ENCODE measurements at places on chromosomes 7 and 10. TPM values are rescaled to one million over a fixed set of nuclear protein-coding genes. Genes with fewer than 3 reads are reported as not detected.

ZRANB1 gene
- 19.6 TPM for total RNA-seq

OR6V1 gene
- total RNA-seq, result not detected

ACHE gene
- 0.16 TPM for total RNA-seq

DYDC2 gene
- not detected for total RNA-seq

CALHM3 gene
- total RNA-seq, result not detected

EMX2 gene
- total RNA-seq, result 1.1 TPM

FKBP6 gene
- total RNA-seq, result not detected
